ENCODE measurements at places on chromosomes 2 and 18.

DNA sequence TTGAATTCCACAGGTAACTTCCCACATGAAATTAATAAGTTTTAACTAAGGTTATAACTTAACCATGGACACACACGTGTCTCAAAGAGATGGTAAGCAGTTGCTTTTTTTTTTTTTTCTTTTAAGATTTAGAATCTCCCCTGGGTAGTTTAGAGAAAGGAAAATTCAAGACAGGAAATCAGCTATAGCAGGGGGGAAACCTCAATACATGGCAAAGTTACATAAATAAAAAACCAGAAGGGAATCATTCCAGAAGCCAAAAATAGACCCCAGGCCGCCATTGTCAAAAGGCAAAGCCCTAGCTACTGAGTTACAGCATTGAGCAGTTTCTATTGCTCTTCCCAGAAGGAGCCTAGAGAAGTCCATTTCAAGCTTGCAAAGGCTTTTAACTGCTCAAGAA, 91.5 kb upstream of the ZNF236 start:
- no peak for DNase-seq

DNA sequence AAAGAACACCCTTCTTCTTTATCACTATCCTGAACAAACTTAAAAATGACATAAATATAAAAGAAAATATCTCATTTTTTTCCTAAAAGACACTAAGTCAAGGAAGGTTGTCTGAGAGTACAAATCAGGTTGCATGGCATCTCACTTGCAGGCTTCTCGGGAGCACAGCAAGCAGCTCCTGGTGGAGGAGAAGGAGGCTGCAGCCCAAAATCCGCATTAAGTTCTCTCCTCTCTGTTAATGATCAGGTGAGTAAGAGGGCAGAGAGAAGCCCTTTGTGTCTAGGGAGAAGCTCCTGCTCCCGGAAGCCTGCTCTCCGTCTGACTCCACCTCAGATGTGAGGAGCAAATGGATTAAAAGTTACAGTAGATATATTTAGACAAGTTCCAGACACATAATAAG, 35.0 kb upstream of the DOK6 start:
- no peak for DNase-seq

DNA sequence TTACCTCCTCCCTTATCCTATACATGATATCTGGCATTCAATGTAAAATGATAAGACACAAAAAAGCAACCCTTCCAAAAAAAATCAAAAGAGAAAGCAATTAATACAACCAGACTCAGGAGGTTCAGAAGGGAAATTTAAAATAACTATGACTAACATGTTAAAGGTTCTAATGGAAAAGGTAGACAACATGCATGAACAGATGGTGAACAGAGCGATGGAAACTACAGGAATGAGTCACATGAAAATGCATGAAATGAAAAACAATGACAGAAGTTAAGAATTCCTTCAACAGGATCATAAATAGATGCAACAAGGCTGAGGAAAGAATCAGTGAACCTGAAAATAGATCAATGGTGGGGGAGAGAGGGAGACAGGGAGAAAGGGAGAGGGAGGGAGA, 26.1 kb upstream of the ERCC3 start:
- no peak for DNase-seq

- DNase-seq = no peak
Observed at GRCh38 chr2:207219676-207220501, 54.1 kb upstream of the KLF7 start.

DNA sequence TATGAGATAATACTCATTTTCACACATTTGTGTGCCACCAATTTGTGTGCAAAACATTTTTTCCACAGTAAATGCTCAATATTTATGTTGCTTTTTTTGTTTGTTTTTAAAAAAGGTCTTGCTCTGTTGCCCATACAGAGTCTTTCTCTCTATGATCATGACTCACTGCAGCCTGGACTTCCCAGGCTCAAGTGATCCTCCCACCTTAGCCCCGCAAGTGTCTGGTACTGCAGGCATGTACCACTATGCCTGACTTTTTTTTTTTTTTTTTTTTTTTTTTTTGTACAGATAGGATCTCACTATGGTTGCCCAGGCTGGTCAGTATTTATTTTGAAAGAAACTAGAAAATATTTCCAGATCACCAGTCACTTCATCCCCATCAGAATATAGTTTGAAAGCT, 297.8 kb upstream of the GYPC start:
- no peak for DNase-seq

DNA sequence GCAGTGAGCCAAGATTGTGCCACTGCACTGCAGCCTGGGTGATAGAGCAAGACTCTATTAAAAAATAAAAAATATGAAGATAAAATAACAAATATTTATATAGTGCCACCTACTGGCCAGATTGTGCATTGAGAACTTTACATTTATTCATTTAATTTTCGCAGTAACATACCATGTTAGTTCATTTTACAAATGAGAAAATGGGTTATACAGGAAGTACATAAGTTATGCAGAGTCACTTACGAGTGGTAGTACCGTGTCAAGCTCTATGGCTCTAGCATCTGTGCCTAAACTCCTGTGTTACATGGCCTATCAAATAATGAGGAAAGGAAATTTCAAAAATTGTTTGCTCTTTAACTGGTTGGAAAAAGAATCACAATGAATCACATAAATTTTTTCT, 27.9 kb downstream of the RIF1 start:
- peak; percentile 25 for DNase-seq

GRCh38 chr2:64140665-64141200, 3.5 kb downstream of the PELI1 start:
- DNase-seq = no peak

DNA sequence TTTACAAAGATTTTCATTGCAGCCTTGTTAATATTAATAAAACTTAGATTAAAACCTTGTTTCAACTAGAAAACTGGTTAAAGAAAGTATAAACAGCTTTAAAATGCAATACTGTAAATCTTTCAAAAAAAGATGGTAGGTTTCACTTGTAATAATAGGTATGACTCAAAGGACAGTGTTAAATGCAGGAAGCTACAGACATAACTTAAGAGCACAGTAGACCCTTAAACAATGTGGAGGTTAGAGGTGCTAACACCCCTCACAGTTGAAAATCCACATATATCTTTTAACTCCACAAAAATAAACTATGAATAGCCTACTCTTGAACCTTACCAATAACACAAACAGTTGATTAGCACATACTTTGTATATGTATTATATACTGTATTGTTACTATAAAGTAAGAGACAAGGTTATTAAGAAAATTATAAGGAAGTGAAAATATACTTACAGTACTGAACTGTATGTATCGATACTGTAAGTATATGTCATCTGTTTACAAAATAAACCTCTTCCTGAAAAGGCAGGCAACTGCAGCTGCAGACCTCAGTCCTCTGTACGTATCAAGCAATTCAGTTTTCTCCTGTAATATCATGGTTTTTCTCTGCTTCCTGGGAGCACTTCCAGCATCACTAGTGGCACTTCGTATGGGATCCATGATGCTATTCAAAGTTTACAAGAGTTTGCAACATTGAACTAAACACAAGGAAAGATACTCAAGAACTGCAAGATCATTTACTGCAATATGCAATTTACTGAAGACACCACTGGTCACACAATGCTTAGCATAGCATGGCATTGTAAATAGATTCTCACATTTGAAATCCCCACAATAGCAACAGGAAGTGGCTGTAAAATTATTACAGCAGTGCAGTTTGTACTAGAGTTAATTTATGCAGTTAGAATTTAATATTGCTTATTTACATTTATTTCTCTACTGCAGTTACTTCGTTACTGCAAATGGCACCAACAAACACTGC, 610.5 kb upstream of the LRRTM4 start:
- DNase-seq = no peak

GRCh38 chr18:9658087-9658641, 43.8 kb upstream of the PPP4R1 start:
- no peak for DNase-seq

GRCh38 chr2:75053484-75054112, 95.2 kb downstream of the POLE4 start:
- DNase-seq = no peak

GRCh38 chr2:191740759-191741158, 62.8 kb downstream of the NABP1 start:
- DNase-seq = no peak

GRCh38 chr2:9739531-9739964, 103.7 kb upstream of the TAF1B start:
- peak; percentile 70 for DNase-seq

DNA sequence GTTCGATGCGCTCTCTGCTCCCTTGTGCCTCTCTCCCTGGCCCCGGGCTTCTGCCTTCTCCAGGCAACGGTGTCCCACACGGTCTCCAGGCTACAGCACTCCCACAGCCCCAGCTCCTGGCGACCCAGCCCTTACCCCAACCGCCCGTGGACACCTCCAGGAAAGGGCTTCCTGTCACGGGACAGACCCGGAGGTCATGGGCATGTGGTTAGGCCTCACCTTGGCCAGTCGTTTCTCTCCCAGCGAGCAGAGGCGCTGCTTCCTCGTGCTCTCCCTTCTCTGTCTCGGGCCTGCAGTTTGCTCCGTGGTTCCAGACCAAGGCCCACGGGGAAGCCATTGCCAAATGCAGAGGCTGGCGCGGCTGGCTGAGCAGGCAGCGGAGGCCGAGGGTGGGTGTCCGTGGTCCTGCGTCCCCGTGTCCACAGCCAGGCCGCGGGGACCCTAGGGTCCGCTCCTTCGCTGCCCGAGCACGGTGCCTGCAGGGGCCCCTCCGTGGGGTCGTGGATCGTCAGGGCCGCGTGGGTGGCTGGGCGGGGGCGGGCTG, 61.0 kb upstream of the IL1RL1 start:
- DNase-seq = no peak

DNA sequence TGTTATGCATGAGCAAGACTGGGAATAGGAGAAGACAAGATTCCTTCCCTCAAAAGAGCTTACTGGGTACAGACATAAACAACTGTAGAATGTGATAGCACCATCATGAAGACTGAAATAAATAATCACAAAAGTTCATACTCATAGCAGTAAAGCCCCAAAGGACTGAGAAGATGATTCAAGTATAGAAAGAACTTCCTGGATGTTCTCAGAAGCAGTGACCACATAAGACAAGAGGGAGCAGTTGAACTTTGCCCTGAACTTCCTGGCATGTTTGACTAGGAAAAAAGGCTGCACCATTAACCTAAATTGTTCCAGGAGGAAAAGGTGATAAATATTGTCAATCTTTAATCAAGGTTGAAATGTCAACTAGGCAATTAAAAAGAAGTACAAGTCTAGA, 57.8 kb upstream of the CCDC141 start:
- no peak for DNase-seq

DNA sequence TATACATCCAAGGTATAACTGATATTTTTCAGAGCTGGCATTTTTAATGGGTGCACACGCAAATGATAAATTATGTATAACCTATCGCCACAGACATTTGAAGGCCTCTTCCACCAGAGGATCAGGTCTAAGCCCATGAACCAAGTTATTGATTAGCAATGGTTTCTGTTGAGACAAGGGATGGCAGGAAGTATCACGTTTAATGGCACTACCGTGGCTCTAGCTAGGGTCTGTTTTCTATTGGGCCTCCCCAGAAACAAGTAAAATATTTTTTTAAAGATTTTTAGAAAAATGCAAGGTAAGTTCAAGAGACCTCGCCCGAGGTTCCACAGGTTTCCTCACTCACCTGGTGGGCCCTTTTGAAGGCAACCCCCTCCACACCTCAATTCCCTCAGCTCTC, 667 bp downstream of the GFPT1 start:
- DNase-seq = no peak

DNA sequence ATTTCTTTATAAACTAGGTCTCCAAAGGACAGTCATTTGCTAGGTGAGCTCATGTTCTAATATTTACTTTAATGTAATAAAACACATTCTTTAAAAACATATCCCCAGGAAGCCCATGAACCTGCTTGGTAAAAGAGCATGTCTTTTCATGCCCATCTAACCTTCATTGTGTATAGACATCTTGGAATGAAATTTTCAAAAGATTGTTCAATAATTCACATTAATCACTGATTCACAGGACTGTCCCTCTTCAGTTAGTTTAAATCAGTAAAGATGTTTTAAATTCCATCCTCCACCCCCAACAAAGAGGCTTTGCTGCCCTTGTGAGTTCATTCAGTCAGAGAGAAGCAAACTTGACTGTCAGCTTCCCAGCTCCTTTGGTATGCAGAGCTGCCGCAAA, 633.4 kb upstream of the CELF4 start:
- DNase-seq = no peak

DNA sequence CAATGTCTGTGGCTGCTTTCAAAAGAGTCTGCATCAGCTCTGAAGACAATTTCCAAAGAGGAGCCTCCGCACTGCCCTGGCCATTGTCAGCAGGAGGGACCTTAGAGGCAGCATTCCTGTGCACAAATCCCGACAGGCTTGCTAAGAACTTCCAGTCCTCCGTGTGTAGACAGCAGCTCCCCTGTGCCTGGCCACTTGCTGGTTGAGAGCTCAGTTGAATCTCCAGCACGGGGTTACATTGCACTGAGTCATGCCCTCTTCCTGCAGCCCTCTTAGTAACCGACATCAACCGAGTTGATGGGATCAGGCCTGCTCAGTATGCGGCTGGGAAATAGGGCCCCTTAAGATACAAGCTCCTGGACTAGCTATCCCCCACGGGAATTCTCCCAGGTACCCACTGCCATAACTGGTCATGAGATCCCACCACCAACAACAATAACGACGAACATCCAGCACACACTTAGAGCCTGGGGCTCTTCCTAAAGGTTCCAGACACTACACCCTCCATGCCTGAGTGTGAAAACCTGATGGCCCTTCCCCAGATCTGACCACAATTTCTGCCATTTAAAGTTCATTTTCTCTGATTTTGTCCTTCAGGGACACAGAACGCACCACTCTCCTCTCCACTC, 12.0 kb downstream of the ATP6V1B1 start:
- no peak for DNase-seq

- peak; percentile 49 for DNase-seq
Observed at GRCh38 chr2:233142355-233142897, 82.3 kb downstream of the INPP5D start.

- DNase-seq = no peak
Observed at GRCh38 chr2:96763511-96764252, 3.0 kb downstream of the CNNM4 start.

DNA sequence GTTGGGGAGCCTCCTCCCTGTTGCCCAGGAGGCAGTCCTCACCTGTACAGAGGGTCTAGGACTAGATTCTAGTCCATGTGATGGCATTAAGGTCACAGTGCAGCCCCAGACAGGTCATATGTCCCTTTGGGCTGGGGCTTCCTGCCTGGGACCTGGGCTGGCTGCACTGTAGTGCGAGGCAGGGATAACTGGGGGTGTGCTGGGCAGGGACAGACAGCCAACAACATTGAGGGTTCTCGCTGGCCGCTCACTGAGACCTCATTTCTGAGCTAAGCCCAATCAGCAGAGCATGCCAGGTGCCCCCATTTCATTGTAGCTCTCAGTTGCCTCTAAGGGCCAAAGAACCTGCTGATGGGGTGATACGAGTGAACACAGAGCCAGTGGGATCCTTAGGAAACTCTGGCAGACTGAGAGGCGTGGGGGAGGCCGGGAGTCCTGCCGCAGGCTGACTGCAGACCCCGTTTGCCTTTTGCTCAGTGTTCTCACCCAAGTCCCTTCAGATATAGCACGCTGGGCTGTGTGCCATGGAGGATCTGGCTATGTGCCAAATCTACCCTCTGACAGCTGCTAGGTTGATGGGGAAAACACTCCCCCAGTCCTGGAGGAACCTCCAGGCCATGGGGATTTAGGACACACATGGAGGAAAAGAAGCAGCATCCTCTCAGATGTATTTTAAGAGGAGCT, 51.9 kb downstream of the DYSF start:
- no peak for DNase-seq
